ENCODE measurements at places on chromosomes 11 and 22.

GRCh38 chr11:18193010-18193409, 20.4 kb downstream of the MRGPRX4 start:
- DNase-seq: no peak

GRCh38 chr11:71284525-71285092, 32.2 kb upstream of the SHANK2 start:
- no peak for DNase-seq

GRCh38 chr11:127866109-127866508, 721.2 kb downstream of the ETS1 start:
- DNase-seq: no peak

DNA sequence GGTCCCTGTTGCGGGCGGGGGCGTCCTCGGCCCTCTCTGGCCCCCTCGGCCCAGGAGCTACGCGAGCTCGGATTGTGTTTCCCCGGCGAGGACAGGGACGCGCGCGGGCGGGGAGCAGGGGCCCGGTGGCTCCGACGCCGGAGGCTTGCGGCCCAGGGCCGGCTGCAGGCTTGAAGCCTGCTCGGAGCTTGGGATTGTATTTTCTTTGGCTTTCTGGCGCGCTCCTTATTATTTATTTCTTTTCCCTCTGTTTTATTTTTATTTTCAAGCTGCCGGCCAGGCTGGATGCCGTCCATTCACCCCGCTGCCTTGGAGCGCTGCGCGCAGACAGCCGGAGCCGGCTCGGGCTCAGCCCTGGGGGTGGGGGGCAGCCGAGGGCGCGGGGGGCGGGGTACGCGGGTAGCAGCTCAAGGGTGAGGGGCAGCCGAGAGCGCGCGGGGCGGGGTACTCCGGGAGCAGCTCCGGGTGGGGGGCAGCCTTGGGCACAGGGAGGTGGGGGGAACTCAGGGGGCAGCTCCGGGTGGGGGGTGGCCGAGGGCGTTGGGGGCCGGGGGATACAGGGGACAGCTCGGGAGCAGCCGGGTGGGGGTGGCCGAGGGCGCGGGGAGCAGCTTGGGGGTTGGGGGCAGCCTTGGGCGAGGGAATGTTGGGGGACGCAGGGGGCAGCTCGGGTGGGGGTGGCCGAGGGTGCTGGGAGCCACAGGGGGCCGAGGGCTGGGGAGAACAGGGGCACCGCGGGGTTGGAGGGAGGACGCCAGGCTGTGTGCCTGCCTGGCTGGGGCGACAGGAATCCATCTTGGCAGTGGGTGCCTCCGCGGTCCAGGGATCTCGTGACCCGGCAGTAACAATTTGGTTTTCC, 42.7 kb downstream of the KCNJ1 start:
- no peak for DNase-seq

DNA sequence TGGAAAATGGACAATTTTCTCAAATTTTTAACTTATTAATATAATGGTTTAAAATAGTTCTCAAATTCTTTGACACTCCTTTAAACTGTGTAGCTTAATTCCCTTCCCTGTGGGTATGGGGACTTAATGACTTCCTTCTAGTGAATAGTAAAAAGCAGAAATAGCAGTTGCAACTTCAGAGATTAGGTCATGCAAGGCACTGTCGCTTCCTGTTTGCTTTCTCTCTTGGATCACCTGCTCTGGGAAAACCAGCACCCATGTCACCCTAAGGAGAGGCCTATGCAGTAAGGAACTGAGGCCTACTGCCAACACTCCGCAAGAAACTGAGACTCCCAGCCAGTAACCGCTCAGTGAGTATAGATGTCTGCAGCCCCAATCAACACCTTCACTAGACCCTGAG, 5.5 kb upstream of the PANX3 start:
- no peak for DNase-seq

DNA sequence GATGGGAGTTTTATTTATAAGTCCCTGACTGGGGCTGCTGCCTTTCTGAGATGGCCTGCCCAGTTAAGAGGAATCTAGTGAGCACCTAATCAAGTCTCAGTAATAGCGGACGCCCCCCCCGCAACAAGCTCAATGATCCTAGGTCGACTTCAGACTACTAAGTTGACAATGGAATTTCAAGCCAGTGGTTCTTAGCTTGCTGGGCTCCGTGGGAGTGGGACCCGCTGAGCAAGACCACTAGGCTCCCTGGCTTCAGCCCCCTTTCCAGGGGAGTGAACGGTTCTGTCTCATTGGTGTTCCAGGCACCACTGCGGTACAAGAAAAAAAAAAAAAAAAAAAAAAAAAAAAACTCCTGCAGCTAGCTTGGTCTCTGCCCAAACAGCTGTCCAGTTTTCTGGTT, 156.8 kb upstream of the CARD18 start:
- no peak for DNase-seq

GRCh38 chr22:33451866-33452469, 393.8 kb upstream of the SYN3 start:
- no peak for DNase-seq

DNA sequence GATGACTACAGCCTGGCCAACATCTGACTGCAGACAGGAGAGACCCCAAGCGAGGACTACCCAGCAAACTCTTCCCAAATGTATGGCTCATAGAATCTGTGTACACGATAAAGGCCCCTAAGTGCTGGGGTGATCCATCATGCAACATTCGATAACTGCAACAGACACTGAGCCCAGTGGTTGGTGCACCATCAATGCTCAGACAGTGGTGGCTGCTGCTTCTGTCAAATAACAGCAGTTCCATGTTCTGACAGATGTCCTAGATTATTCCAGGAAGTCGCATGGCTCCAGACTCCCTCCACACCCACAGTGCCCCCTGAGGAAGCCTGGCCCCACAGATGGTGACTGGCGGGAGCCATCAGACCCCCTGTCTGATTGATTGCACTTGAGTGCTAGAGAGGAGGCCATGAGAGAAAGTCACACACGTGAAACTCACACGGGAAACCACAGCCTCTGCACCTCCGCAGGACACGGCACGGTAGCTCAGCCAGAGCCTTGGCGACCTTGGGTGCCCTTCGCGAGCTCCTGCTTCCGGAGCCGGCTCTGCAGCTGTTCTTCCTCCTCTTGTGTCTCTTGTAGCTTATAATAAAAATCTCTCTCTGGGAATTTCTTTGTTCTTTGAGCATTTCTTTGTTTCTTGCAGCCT, 1155.9 kb downstream of the TBC1D22A start:
- DNase-seq: no peak

DNA sequence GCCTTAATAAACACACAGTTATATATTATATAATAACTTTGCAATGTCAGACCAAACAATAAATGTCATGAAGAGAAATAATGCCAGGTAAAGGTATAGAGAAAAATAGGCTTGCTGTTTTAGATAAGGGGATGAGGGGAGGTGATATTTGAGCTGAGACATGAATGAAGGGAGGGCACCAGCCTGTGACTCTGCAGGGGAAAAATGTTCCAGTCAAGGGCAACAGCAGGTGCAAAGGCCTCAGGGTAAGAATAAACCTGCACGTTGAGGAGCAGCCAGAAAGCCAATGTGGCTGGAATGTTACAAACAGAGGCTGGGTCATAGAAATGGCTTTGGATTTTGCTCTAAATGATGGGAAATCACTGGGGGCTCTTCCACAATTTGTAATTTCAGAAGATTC, 519.6 kb downstream of the SOX6 start:
- no peak for DNase-seq

DNA sequence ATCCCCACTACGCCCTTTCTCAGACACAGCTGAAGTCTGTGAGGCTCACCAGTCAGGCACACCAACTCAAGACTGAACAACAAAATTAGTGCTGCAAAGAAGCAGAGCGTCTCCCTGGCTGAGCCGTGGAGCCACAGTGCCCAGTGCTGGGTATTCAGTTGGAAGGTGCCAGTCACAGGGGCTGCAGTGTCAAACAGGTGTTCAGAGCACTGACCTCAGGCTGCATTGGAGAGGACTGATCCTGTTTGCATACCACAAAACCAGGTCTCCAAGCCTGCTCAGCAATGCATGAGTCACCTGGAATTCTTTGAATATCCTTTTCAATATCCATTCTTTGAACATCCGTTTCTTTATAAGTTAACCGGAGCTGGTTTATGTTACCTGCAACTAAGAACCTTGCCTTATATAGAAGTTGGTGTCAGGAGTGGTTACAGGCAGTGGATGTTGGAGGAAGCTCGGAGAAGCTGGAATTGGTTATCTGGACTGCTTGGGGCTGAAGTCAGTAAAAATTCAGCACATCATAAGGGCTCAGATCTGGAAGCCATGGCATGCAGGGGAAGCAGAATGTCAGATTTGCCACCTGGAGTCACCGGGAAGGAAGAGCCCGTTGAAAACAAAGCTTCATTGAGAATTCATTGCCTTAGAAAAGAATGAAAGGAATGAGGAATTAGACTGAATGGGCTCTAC, 30.3 kb downstream of the PDGFB start:
- DNase-seq: peak; percentile 50

- no peak for DNase-seq
Measured at GRCh38 chr22:44883011-44883421, 126.8 kb downstream of the PHF21B start.

GRCh38 chr11:69012092-69013008, 696 bp downstream of the MRGPRF start:
- DNase-seq: peak; percentile 74

- no peak for DNase-seq
Measured at GRCh38 chr11:104402812-104403521, 239.0 kb upstream of the PDGFD start.

GRCh38 chr11:79417069-79417920, 23.5 kb downstream of the TENM4 start:
- DNase-seq: peak; percentile 43

DNA sequence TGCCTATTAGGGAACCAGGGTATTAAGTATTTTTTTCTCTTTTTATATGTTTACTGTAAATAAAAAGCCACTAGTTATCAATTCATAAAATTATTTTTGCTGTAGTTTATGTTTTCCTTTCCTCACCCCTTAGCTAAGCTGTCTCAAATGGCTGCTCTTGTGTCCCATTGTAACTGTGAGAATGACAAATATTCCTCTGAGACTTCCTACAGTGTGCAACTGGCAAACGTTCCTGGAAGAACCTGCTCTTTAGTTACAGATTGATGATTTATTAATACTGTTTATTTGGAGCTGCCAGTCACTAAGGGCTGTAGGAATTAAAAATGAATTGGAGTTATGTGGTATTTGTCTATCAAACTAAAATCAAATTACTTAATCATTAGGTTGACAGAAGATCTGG, 675.4 kb upstream of the ARHGAP42 start:
- no peak for DNase-seq

DNA sequence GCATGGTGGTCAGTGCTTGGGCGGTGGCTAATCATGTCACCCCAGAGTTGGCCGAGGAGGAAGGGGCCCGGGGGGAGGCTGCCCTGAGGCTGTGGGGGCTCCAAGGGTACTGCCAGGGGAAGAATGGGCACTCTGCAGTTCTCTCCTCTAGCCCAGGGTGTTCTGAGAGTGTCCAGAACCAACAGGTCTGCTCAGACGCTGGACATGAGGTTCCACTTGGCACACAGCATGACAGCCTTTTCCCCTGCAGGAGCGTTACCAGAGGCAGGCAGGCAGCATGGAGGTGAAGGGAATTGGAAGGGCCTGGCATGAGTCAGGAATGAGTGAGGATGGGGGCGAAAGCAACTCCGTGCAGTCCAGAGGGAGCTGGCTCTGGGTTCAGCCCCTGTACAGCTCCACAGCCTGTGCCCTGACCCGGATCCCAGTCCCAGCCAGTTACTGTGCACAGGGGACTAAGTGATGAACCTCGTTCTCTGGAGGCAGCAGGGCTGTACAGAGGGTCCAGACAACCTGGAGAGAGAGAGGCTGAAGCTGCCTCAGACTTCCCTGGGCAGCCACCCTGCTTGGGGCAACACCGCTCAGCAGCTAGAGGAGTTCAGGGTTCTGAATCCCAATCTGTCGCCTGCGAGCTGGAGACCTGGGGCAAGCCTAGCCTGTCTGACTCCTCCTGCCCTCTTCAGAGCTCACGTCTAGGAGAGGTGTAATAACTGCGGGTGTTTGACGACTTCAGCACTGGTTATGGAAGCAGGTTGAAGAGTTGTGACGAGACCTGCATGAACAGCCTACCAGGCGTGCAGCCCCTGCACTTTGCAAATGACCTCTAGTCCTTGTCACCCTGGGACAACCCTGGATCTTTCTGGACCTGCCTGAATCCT, 14.7 kb upstream of the TUB start:
- DNase-seq: no peak

DNA sequence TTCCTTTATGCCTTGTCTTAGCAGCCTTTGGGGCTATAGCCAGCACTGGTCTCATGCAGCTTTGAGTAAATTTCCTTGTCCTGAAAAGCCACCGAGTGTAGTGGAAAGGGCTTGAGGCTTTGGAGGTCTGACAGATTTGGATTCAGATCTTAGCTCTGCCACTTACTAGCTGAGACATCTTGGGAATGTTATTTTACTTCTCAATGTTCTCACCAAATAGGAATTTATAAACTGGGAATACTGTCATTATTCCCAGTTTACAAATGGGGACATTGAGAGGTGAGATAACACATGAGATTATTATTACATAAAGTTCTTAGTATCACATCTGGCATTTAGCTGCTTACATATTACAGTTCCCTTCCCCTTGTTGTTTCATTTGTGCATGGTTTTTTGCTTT, 95.5 kb downstream of the COMMD9 start:
- peak; percentile 8 for DNase-seq

DNA sequence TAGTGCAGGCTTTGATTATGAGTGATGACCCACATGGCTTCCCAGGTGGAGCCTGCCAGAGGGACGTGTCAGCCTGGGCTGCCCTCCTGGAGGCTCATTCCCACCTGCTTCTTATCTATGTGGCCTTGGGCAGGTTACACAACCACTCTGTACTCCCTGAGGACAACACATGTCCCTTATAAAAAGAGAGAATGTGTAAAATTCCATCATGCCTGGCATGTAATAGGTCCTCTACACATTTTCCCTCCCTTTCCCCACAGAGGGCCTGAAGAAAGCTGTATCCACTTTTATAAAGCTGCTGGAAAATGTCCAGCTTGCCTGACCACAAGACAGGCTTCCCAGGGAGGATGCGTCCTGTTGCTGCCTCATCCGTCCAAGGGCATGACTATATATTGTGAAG, 55.0 kb upstream of the VSTM5 start:
- DNase-seq: peak; percentile 95

GRCh38 chr11:95307286-95307685, 76.3 kb upstream of the SESN3 start:
- no peak for DNase-seq

DNA sequence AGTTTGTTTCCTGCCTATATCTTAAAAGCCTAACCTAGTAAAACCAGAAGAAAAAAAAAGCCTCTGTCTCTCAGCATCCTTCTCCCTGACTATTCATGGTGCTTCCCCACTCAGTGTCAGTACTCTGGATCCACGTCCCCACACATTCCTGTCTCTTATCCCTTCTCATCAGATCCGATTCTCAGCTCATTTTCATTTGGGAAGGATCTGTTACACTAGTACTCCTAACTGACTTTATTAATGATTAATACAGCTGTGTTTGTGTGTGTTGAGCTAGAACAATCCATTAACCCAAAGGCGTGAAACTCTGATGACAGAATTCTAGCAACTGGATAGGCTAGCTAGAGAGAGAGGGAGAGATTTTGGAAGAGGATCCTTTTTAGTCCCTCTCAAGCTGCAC, 1.5 kb downstream of the PRRG4 start:
- no peak for DNase-seq

GRCh38 chr11:70247710-70248072, 22.8 kb upstream of the PPFIA1 start:
- no peak for DNase-seq

GRCh38 chr22:38942702-38943101, 14.7 kb upstream of the APOBEC3A start:
- DNase-seq: no peak

- DNase-seq: no peak
Measured at GRCh38 chr22:30892286-30892685, 76.3 kb downstream of the MORC2 start.
